ENCODE measurements at places on chromosomes 16 and 17. TPM values are rescaled to one million over a fixed set of nuclear protein-coding genes. Genes with fewer than 3 reads are reported as not detected.

The CCNF gene
- 3.9 TPM for total RNA-seq

The KLHL36 gene
- total RNA-seq, result 36.0 TPM

The CCT6B gene
- total RNA-seq, result 2.9 TPM

The TMEM114 gene
- total RNA-seq, result not detected

The GPR142 gene
- total RNA-seq, result not detected

The CBX1 gene
- total RNA-seq, result 47.1 TPM

The KRT222 gene
- not detected for total RNA-seq

The GUCY2D gene
- not detected for total RNA-seq

The DHRS7C gene
- total RNA-seq, result not detected

The CCDC200 gene
- not detected for total RNA-seq

The ETV4 gene
- total RNA-seq, result 4.9 TPM

The SOX9 gene
- total RNA-seq, result 4.2 TPM

The FBXL16 gene
- total RNA-seq, result 0.93 TPM

The PTX4 gene
- 1.9 TPM for total RNA-seq

The MPO gene
- not detected for total RNA-seq

The CHAD gene
- total RNA-seq, result not detected

The PYDC1 gene
- not detected for total RNA-seq

The MYO15A gene
- total RNA-seq, result 3.0 TPM

The TERB1 gene
- total RNA-seq, result not detected

The TPSB2 gene
- total RNA-seq, result not detected

The LPCAT2 gene
- 5.7 TPM for total RNA-seq

The ZNF19 gene
- 1.1 TPM for total RNA-seq

The NT5M gene
- total RNA-seq, result 2.5 TPM

The HEATR9 gene
- not detected for total RNA-seq

The SCIMP gene
- total RNA-seq, result not detected

The TEFM gene
- 10.4 TPM for total RNA-seq

The TBC1D26 gene
- not detected for total RNA-seq

The ABCC12 gene
- total RNA-seq, result under 0.01 TPM

The FOXO3B gene
- 6.0 TPM for total RNA-seq

The KIF19 gene
- total RNA-seq, result not detected

The AIPL1 gene
- not detected for total RNA-seq

The ASPSCR1 gene
- 13.2 TPM for total RNA-seq

The HOXB2 gene
- total RNA-seq, result 20.5 TPM

The CES5A gene
- not detected for total RNA-seq

The C16orf89 gene
- total RNA-seq, result 0.82 TPM

The AXIN1 gene
- 18.3 TPM for total RNA-seq

The CDH15 gene
- total RNA-seq, result not detected

The CA5A gene
- not detected for total RNA-seq

The KRT33A gene
- total RNA-seq, result not detected

The CDRT15 gene
- total RNA-seq, result not detected

The TBC1D3E gene
- total RNA-seq, result not detected

The WSB1 gene
- total RNA-seq, result 71.2 TPM

The PRR15L gene
- not detected for total RNA-seq

The NPIPA5 gene
- total RNA-seq, result 11.1 TPM

The MKS1 gene
- 6.2 TPM for total RNA-seq

The NPIPA3 gene
- 0.58 TPM for total RNA-seq

The EVPLL gene
- not detected for total RNA-seq

The NTN3 gene
- total RNA-seq, result 0.51 TPM

The LRRC59 gene
- 150 TPM for total RNA-seq

The UTS2R gene
- 0.26 TPM for total RNA-seq

The NLRC3 gene
- not detected for total RNA-seq

The CD300E gene
- total RNA-seq, result not detected

The GPR139 gene
- not detected for total RNA-seq

The ITGB4 gene
- total RNA-seq, result 0.17 TPM

The HOXB3 gene
- 4.1 TPM for total RNA-seq
